KBM-7 (cell line): ENCODE measurements at places on chromosomes 7 and 10.
A peak's percentile ranks its signal among the peaks of the same experiment; 100 is the strongest.

DNA sequence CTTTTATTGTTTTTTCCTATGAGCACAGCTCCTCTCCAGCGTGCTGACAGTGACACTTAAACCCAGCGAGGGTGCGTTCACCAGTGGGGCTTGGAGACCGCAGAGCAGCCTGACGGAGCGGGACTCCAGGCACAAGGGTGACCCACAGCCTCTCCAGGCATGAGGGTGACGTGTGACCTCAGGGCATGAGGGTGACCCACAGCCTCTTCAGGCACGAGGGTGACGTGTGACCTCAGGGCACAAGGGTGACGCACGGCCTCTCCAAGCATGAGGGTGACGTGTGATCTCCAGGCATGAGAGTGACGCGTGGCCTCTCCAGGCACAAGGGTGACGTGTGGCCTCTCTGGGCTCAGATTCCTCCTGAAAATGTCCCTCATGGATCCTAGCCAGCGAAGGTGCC is 164.3 kb upstream of the TCERG1L start:
- DNase-seq, result no peak

- DNase-seq, result no peak
Observed at GRCh38 chr10:639001-639750, 50.3 kb downstream of the DIP2C start.

GRCh38 chr7:89311886-89312285 is 516.3 kb upstream of the TEX47 start:
- DNase-seq, result no peak

GRCh38 chr10:96576277-96576980 is 10.4 kb downstream of the TM9SF3 start:
- no peak for DNase-seq

GRCh38 chr7:66748791-66749190 is 8.3 kb downstream of the RABGEF1 start:
- no peak for DNase-seq

DNA sequence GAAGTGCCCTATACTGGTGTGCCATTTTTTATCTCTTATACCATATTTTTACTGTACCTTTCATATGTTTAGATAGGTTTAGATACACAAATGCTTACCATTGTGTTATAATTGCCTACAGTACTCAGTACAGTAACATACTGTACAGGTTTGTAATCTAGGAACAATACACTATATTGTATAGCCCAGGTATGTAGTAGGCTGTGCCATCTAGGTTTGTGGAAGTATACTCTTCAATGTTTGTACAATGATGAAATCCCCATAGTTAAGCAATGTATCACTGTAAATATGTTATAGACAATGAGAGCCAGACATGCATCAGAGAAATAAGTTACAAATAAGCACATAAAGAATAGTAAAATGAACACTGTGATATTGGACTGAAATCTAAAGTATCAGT is 109.1 kb downstream of the IQUB start:
- DNase-seq, result no peak

- no peak for DNase-seq
Observed at GRCh38 chr7:117871401-117871777, 1.9 kb downstream of the CTTNBP2 start.

- no peak for DNase-seq
Observed at GRCh38 chr10:14737808-14738545, 36.7 kb downstream of the FAM107B start.

GRCh38 chr10:58780476-58780875 is 267.8 kb downstream of the BICC1 start:
- no peak for DNase-seq

DNA sequence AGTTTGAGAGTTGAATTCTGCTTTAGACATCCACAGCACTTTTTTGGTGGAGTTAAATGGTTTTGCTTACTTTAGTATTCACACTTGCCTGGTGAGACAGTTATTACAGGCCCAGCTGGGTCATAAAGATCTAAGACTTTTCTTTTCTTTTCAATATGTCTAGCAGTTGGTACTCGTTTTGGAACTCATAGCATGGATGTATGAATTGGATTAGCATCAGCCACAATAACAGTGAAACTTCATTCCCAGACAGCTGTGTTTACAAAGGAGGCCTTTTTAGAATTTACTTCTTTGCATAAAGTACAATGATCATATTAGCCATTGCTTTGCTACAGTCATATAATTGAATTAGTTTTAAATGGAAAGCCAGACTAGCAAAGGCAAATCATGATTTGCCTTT is 168.4 kb upstream of the DKK1 start:
- DNase-seq, result no peak

DNA sequence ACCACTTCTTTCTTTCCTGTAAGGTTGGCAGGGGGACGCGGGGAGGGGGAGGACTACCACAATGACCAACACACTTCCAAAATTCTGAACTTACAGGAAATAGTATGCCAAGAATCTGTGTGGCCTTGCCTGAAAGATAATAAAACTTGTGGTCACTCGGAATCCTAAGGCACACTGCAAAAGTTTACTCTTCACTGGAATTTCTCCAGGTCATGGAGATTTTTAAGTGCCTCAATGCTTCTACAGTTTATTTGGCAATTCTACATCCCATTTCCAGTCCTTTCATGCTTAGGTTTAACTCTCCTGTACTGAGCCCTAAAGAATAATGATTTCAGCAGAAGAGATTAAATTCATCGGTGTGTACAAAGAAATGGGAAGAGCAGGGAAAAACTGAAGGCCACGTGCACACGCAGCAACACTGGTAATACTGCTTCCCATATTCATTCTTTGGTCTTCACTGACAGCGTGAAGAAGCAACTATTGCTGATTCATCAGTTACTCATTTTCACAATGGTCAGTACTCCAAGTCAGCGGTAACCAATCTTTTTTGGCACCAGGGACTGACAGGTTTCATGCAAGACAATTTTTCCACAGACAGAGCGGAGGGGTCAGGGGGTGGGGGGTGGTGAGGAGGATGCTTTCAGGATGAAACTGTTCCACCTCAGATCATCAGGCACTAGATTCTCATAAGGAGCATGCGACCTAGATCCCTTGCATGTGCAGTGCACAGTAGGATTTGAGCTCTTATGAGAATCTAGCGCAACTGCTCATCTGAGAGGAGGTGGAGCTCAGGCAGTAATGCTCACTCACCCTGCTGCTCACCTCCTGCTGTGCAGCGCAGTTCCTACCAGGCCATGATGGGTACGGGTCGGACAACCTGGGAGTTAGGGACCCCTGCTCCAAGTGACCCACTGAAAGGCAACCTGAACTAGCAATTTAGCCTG is 9.8 kb downstream of the LARP4B start:
- no peak for DNase-seq

DNA sequence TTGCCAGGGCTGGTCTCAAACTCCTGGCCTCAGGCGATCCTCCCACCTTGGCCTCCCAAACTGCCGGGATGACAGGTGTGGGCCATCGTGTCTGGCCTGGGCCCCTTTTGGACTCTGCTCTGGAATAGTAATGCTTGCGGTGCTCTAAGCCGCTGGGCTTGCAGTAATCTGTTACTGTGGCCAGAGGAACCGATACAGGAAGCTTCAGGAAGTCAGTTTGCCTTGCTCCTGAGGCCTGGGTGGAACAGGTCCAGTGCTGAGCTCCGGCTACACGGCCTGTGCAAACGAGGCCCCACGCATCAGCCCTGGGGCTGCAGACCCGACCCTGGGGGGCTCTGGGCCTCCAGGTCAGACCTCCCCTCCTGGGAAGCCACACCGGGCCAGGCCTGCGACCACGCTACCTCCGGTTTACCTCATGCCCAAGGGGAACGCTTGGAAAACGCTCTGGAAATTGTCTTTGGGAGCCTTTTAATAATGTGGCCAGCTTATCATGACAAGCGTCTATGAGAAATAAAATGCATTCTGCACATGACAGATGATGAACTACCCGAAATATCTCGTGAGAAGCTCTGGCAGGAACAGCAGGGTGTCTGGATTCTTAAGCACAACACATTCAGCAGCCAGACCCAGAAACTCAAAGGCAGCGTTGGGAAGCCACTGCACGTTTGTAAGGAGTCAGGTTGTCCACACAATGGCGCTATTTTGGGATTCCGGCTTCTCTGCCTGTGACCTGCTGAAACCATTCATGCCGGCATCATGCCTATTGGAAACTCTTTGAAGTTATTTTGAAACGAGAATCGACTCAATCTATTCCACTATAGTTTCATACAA is 10.1 kb upstream of the ADAP1 start:
- peak; percentile 41 for DNase-seq

GRCh38 chr7:158272509-158273137 is 315.0 kb downstream of the PTPRN2 start:
- DNase-seq, result no peak
